ENCODE measurements at places on chromosomes 5 and 9.

GRCh38 chr5:68049053-68049713 is 166.4 kb upstream of the PIK3R1 start:
- DNase-seq, result no peak

- no peak for DNase-seq
Observed at GRCh38 chr9:93223260-93224180, 39.6 kb downstream of the WNK2 start.

GRCh38 chr5:81961651-81962440 is 10.0 kb upstream of the ATG10 start:
- DNase-seq, result no peak

GRCh38 chr5:154583671-154584177 is 105.7 kb upstream of the HAND1 start:
- DNase-seq, result no peak

DNA sequence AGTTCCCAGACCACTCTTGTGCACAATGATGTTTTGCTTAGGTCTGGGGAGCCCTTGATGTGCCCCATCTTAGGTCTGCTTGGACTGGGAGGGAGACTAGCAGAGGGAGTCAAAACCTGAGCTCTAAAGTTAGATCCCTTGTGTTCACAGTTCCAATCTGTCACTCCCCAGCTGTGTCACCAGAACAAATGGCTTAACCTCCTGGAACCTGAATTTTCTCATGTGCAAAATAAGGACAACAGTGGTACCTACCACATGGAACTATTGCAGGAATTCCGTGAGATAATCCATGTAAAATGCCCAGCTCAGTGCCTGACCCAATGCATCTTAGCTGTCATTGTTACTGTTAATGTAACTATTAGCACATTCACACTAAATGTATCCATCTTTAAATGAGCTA is 45.5 kb downstream of the GALNT10 start:
- DNase-seq, result no peak

GRCh38 chr5:138038826-138039225 is 5.9 kb upstream of the FAM13B start:
- DNase-seq, result no peak

DNA sequence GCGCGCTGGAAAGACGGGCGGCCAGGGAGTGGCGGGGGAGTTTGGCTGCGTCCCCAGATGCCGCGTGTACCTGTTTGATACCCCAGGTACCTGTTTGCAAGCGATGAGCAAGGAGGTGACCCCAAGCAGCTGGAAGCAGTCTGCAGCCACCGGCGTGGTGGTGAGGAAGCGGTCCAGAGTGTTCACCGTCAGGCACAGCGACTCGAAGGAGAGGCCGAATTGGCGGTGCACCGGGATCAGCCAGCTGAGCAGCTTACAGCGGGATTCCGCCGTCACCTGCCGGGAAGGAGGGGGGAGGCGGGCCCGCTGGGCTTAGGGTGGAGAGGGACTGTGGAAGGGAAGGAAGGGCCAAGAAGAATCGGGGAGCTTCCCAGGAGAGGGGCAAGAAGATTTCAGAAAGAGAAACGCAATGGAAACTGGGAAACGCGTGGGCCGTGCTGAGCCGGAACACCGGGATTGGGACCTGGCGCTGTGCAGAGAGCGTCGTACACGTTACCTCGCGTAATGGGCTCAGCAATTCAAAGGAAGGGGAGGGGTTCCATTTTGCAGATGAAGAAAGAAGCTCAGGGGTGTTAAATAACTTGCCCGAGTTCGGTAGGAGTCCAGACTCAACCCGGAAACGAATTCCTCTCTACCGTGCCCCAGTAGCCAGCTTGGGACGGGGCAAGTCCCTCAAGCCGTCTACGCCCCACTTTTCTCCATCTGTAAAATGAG is 980 bp downstream of the CCNO start:
- DNase-seq, result peak; percentile 69

DNA sequence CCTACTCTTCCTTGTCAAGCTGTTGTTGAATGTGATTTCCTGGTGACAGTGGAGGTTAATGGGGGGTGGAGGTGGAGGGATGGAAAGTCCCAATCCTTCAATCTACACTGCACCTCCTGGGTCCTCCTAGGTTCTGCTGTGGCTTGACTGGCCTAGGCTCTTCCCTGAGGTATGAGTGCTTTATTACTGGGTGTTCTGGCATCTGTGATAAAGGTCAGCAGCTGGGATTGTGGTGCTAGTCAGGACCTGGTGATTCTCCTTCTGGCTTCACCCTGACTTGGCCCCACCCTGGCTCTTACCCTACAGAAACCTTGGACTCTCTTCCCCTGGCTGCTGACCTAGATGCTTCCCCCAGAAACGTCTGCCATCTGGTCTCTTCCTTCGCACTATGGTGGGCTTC is 194.3 kb downstream of the ARHGEF28 start:
- no peak for DNase-seq

DNA sequence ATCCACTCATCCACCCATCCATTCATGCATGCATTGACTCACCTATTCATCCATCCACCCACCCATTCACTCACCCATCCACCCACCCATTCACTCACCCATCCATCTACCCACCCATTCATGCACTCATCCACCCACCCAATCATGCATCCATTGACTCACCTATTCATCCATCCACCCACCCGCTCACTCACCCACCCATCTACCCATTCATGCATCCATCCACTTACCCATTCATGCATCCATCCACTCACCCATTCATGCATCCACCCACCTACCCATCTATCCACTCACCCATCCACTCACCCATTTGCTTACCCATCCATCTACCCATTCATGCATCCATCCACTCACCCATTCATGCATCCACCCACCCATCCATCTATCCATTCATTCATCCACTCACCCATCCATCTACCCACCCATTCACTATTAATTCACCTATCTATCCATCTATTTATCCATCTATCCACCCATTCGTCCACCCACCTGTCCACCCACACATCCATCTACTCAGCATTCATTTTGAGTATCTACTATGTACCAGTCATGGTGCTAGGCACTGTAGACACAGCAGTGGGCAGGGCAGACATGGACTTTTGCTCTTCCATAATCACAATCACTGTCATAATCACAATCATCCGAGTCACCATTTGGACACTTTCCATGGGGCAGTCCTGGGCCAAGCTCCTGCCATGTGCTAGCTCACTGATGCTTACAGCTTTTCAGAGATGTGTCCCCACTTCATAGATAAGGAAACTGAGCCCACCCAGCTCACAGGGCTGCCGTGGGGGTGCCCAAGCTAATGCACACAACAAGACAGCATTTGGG is 34.4 kb downstream of the HMCN2 start:
- no peak for DNase-seq

DNA sequence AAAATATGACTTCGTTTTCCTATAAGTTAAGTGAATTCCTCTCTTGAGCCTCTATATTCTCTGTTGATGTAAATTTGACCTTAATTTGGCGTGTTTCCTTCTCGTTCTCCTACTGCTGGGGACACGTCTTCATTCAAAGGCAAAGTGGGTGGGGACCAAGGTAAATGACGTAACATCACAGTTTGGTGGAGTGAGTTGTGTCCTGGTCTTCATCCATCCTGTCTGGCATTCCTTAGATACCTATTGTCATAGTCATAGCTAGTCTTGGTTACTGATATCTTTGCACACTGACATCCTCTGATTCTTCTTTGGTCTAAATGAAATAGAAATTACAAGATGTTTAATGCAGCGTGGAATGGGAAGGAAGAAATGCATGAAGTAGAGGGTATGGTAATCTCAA is 108.5 kb downstream of the NNT start:
- no peak for DNase-seq

DNA sequence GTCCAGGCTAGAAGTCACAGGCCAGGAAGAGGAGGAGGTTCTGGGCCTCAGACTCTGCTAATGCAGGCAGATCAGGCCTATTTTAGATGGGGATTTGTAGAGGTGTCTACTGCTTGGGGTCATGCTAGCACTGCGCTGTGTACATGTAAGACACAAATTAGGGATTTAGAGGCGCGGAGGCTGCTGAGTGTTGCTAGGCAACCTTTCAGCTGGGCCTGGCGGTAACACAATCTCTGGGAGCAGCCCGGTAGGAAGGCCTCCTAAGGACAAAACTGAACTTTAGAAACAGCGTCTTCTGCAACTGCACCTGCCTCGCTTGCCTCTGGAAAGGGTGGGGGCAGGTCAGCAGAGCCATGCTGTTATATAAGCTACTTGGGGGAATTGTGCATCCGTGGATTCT is 147.9 kb downstream of the MACROH2A1 start:
- DNase-seq, result no peak

DNA sequence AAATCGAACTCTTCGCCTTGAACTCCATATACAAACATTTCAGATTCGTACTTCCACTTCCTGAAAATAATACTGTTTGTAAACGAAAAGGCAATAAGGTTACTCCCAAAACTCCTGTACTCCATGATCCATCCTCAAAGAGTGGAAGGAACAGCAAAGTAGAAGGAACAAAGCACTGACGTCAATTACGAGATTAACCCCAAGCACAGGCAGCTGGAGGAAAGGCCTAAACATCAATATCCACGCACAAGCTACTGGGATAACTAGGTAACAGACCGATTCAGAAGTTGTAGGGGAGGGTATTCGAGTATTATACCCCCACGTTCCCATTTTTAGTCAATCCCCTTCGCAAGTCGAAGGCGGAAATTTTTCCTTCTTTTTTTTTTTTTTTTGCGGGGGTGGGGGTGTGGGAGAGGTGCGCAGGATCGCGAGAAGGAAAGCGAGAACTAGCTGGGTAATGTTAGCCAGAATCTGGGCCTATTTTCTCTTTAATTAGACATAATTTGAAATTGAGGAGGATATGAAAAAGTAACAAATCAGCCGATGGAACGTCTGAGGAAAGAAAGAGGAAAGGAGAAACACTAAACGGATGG is 909 bp downstream of the AFF4 start:
- peak; percentile 62 for DNase-seq

- no peak for DNase-seq
Observed at GRCh38 chr5:77319117-77319804, 108.8 kb downstream of the PDE8B start.

GRCh38 chr5:11878814-11879213 is 25.4 kb downstream of the CTNND2 start:
- DNase-seq, result no peak

DNA sequence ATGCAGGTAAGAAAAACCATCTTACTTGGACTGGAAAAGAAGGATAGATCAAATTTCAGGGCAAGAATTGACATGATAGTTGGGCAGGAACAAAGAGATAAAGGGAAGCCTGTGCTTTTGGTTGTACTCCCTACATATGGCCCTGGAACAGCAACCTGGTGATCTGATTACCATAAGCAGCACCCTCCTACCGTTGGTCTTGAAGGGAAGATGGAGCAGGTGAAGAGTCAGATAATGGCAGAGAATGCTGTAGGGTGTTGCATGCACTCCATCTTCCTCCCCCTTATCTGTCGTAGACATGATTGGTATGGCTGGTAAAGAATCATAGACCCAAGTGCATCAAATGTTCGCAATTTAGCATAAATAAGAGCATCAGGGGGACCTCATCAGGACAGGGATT is 4.7 kb downstream of the IRGM start:
- no peak for DNase-seq

GRCh38 chr9:35000535-35001284 is 11.2 kb downstream of the DNAJB5 start:
- DNase-seq, result peak; percentile 57

GRCh38 chr5:6733411-6734242 is 20.4 kb downstream of the TENT4A start:
- no peak for DNase-seq

GRCh38 chr5:127564002-127564769 is 46.7 kb downstream of the PRRC1 start:
- peak; percentile 88 for DNase-seq

- no peak for DNase-seq
Observed at GRCh38 chr9:124054582-124055227, 43.1 kb downstream of the LHX2 start.

Measured in GM23338 (cell line).